ENCODE measurements at places on chromosomes 6 and 20.

- DNase-seq: no peak
Measured at GRCh38 chr20:45489083-45489531, 19.6 kb downstream of the WFDC2 start.

GRCh38 chr6:34586327-34587040 is 30.4 kb upstream of the SPDEF start:
- DNase-seq: no peak

GRCh38 chr20:40457404-40457803 is 231.6 kb downstream of the MAFB start:
- DNase-seq: no peak

DNA sequence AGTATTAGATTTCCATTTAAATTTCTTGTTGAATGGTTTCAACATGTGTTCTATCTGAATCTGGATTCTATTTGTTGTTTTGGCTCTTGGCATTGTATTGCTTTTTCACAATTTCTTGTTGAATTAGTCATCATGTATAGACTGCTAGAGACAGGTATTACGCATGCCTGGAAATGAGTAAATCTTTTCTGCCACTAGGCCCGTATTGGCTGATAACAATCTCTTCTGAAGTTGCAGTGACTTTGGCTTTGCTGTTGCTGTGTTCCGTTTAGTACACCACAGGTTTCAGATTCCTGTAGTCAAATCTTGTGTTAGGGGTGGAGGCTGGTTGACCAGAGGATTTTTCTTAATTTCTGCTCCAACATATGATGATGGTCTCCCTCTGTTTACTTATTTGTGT is 1339.4 kb downstream of the GRIK2 start:
- DNase-seq: no peak

DNA sequence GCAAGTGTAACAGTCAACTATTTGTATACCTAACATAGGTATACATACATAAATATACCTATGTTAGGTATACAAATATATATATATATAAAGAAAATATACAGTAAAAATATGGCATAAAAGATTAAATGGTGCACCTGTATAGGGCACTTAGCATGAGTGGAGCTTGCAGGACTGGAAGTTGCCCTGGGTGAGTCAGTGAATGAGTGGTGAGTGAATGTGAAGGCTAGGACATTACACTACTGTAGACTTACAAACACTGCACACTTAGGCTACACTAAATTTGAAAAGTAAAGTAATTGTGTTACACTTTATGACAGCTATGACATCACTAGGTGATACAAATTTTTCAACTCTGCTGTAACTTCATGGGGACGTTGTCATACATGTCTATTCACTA is 65.6 kb downstream of the CDC5L start:
- no peak for DNase-seq

- DNase-seq: no peak
Measured at GRCh38 chr6:3458706-3459421, 2.0 kb upstream of the SLC22A23 start.

GRCh38 chr6:116314878-116315277 is 35.1 kb upstream of the TSPYL1 start:
- no peak for DNase-seq

DNA sequence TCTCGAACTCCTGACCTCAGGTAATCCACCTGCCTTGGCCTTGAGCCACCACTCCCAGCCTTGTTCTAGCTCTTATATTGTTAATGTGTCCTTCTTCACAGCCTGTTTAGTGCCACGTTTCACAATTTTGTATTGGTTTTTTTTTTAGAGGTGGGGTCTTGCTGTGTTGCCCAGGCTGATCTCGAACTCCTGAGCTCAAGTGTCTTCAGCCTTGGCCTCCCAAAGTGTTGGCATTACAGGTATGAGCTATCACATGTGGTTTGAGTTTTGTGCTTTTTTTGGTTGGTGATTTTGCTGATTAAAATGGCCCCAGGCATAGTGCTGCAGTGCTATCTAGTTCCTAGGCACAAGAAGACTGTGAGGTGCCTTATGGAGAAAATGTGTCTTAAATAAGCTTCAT is 5.9 kb upstream of the CSTL1 start:
- no peak for DNase-seq

GRCh38 chr6:56040889-56041301 is 165.5 kb upstream of the BMP5 start:
- DNase-seq: no peak

- DNase-seq: no peak
Measured at GRCh38 chr6:97312241-97312640, 29.2 kb upstream of the MMS22L start.

GRCh38 chr6:17519120-17519519 is 81.0 kb upstream of the FAM8A1 start:
- no peak for DNase-seq

GRCh38 chr20:32314768-32315167 is 37.3 kb downstream of the KIF3B start:
- no peak for DNase-seq

DNA sequence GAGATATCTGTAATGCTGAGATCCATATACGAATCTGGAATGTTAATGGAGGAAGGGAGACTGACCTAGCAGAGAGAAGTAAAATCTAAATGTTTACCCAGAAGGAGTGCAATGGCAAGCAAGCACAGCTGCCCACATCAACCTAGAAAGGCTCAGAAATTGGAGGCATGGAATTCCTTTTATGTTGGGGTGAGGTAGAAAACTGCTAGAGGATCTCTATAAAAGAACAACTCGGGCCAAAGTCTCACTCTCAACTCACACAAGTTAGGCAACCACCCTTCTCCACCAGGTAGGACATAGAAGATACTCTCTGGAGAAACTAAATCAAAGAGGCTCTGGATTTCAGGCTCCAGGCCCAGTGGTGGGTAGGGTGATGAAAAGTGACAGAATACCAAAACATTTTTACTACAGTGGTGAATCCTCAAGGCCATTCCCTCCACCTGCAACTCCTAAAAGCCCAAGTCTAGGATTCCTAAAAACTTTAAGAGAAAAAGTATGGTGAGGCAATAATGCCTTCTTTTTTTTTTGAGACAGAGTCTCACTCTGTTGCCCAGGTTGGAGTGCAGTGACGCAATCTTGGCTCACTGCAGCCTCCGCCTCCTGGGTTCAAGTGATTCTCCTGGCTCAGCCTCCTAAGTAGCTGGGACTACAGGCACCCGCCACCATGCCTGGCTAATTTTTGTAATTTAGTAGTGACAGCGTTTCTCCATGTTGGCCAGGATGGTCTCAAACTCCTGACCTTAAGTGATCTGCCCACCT is 9.5 kb upstream of the ADGRG6 start:
- no peak for DNase-seq

DNA sequence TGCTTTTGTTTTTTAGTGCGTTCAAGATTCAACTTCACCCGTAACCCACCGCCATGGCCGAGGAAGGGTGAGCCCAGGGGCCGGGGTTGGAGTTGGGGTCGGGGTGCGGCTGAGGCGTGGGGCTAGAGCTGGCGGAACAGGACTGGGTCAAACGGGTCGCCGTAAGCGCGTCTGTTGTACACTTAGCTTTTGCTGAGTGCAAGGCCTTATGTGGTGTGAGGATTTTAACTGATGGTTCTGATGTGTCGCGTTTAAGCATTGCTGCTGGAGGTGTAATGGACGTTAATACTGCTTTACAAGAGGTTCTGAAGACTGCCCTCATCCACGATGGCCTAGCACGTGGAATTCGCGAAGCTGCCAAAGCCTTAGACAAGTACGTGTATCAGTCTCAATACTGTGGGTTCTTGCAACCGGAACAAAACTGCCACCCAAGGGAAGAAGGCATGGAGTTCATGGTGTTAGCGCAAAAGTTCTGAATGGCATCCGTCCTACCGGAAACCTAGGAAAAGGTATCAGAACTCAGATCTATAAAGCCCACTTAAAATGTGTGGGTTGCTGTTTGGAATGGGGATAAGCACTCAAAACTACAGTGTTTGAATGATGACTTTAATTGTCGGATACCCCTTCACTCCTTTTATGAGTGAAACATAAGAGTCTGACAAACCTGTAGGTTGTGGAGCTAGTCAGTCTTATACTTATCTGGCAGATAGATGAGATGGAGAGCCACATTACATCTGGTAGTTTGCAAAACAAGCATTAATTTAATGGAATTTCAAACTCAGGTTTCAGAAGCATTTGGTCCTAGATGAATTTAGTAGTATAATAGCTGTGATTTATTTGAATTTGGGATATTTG is 574 bp downstream of the RPS12 start:
- no peak for DNase-seq

- no peak for DNase-seq
Measured at GRCh38 chr6:24031496-24031895, 94.5 kb upstream of the NRSN1 start.

DNA sequence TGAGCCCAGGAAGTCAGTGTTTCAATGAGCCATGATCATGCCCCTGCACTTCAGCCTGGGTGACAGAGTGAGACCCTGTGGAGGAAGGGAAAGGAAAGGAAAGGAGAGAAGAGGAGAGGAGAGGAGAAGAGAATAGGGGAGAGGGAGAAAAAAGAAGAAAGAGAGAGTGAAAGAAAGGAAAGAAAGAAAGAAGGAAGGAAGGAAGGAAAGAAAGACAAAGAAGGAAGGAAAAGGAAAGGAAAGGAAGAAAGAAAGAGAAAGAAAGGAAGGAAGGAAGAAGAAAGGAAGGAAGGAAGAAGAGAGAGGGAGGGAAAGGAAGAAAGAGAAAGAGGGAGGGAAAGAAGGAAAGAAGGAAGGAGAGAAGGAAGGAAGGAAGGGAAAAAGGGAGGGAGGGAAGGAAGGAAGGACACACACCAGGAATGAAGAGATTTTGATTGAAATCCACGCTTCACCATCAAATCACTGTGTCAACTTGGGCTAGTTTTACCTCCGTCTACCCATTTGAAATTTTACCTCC is 14.3 kb downstream of the WFDC8 start:
- no peak for DNase-seq

- DNase-seq: no peak
Measured at GRCh38 chr6:90677440-90677839, 90.6 kb upstream of the MAP3K7 start.

GRCh38 chr6:61977947-61978346 is 308.1 kb downstream of the KHDRBS2 start:
- DNase-seq: no peak

DNA sequence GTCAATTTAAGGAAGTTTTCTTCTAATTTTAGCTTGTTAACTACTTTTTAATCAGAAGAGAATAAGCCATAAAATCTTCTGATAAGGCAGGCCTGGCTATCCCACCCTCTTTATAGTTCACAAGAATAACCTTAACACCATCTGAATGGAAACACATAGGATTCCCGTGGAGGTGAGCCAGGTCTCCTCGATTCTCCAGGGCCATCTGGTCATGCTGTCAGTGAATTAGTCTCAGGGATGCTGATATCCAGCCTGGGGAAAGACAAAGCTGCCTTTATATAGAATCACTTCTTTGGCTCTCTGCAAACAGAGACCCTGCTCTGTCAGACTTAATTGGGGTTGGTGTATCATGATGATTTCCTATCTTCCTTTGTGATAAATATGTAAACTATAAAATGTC is 30.1 kb upstream of the TAGAP start:
- no peak for DNase-seq

GRCh38 chr6:70112716-70113115 is 190.2 kb downstream of the COL9A1 start:
- no peak for DNase-seq

- no peak for DNase-seq
Measured at GRCh38 chr6:13433709-13434121, 53.7 kb downstream of the GFOD1 start.

GRCh38 chr6:4599924-4600323 is 176.3 kb upstream of the CDYL start:
- DNase-seq: no peak

- DNase-seq: no peak
Measured at GRCh38 chr20:2088891-2089290, 12.7 kb upstream of the STK35 start.

GRCh38 chr6:165321150-165321549 is 11.7 kb upstream of the C6orf118 start:
- no peak for DNase-seq

DNA sequence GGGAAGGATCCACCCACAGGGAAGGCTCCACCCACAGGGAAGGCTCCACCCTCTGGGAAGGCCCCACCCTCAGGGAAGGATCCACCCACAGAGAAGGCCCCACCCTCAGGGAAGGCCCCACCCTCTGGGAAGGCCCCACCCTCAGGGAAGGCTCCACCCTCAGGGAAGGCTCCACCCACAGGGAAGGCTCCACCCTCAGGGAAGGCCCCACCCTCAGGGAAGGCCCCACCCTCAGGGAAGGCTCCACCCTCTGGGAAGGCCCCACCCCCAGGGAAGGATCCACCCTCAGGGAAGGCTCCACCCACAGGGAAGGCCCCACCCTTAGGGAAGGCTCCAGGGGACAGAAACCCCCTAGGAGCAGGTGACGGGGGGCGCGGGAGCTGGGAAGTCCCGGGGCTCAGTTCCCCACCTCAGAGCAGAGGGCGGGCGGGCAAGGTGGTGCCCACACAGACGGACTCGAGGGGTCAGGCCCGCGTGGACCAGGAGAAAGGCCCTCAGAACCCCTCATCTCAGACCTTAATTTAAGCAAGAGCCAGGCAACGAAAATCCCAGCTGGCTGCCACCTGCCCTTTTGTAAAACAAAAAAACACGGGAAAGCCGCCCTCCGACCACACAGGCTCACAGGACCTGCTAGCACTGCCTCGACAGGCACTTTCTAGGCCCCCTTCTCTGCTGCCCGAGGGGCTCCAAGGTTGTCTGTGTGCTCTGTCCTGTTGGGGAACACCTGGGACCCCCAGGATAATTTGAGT is 39.7 kb downstream of the KCNQ2 start:
- no peak for DNase-seq

Measured in stimulated activated naive B cell treated with anti-CD40 and anti-IgM and Interleukin-4, amounts not matched to agents 10 μg/mL and 1 μg/mL and 100 μg/mL, for 72 hours (primary cell).